Tongue (tissue), 3 donors: ENCODE measurements at places on chromosomes 16 and 17.

DNA sequence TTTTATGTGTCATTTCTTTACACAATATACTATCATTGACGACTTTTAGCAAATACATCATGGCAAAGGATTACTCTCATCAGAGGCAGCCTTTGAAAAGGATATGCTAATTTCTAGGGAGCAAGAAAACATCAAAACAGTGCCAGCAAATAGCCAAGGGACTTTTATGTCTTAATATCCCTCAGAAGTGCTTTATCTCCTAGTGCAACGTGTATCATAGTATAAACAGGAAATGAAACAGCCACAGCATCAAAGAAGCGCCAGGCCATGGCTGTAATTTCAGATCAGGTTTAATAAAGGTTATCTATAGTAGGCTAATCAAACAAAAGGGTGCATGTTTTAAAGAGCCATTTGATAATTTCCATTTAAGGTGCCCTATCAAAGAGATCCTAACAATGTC lies 159.9 kb downstream of the AXIN2 start:
- DNase-seq, result no peak

DNA sequence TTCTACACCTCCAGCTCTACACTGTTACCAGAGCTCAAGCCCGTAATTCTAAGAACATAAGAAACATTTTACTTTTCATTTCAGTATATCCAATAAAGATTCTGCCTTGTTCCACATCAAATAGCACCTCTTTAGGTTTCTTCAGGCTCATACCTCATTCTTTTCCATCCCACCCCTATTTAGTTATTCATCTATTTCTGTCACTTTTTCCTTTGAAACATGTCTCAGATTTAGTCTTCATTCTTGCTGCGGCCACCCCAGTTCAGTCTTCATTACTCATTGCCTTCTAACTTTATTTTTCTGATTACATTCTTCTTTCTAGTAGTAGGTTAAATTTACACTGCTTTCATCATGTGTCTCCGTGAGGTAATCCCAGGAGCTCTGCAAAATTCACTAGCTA lies 33.5 kb downstream of the PPM1E start:
- no peak for DNase-seq

DNA sequence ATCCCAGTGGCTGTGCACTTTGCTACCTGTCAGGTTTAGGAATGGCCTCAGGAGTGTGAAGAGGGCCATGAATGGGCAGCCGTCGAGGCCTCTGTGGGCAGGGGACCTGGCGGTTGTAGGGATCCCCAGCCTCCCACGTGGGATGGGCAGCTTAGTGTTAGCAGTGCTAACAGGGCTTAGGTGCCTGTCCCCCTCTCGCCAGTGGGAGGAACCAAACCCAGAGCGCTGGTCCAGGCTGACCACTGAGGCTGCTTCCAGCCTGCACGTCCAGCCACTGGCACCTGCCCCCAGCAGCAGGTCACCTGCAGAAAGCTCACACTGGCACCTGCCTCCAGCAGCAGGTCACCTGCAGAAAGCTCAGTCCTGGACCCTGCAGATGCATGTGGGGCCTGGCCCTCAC lies 162.2 kb upstream of the CIBAR2 start:
- no peak for DNase-seq

DNA sequence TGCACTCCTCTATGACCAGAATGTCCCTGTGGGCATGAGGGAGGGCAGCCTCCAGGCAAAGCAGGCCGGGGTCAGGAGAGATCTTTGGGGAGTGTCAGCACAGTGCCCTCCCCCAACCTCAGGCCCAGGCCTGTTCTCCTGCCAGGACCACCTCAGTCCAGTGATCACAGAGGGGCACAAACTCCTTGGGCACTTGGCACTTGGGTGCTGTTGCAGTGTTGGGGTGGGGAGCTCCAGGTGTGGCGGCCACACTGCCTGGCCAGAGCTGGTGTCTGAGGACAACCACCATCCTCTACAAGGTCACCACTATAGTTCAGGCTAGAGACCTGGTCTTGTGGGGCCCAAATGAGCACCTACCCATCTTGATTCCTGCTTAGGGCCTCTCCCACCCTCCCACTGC lies 37.2 kb downstream of the SMPD3 start:
- DNase-seq, result no peak

DNA sequence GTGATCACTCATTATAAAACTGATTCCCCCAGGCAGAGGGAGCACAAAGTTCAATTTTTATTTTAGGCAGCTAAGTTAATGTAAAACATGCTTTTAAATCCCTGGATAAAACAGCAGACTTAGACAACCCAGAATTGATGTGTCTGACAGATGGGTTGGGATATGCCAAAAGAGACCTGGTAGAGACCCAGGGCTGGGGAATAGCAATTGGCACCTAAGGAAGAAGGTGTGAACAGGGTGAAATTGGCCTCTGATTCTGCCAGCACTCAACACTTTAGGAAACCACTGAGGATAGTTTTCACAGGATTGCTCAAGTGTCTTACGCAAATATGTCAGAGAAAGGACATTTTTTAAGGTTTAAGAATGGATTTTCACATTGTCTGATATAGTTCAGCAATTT lies 938.2 kb upstream of the CDH8 start:
- DNase-seq, result no peak

DNA sequence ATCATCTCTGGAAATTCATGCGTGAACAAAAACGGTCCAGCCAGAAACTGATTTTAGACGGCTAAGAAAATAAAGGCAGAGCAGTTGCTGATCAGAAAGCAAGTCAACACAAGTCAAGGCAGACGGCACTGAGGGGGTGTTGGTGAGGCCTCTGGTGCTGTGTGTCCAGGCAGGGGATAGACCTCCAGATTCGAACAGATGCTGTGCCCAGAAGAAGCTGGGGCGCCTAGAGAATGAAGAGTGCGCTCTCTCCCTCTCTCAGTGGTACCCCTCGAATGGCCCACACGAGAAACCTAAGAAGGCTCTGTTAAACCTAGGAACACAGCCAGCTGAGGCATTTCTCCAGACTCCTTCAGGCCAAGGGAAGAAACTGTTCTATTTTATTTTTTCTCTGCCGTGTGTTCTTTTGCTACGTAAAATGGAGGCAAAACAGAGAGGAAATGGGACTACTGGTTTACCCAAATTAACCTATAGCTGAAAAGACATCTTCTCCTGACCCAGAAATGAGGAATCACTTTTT lies 178.3 kb downstream of the PMP22 start:
- peak; percentile 29 for DNase-seq
